M059J (cell line): ENCODE measurements at places on chromosomes 3 and 15.
A peak's percentile ranks its signal among the peaks of the same experiment; 100 is the strongest.

DNA sequence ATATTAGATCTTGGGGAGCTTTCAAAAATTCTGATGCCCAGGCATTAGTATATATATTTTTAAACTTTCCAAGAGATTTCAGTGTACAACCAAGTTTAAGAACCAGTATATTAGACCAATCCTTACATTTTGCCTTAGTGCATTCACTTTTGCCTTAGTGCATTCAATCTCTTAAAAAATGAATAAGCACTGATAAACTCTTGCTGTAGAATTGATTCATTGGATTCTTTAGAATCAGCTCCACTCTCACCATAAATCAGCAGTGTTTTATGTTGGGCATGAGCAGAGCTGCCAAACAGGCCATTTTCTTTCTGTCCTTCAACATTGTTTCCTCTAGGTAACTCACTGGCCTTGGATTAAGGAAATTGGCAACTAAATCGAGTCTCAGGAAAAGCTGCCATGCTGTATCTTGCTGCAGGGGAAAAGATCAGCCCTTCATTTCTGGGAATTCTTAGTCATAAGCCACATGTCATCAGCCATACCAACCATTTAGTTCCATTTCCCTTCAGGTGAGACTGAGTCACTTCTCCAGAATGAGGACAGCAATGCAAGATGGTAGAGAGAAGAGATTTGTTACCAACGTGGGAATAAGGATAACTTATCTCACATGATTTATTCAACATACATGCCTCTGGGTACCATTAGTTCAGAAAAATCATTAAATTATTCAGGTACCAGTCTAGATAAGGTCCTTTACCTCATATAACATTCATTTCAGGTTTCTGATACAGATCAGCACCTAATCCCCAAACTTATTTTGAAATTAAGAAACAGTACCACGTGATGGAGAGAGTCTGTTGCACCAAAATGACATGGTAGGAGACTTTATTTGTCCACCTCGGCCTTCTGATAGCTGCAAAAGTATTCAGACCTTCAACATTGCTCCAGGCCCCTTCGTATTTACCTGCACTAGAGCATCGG is 192.5 kb downstream of the P3H2 start:
- DNase-seq, result peak; percentile 94

DNA sequence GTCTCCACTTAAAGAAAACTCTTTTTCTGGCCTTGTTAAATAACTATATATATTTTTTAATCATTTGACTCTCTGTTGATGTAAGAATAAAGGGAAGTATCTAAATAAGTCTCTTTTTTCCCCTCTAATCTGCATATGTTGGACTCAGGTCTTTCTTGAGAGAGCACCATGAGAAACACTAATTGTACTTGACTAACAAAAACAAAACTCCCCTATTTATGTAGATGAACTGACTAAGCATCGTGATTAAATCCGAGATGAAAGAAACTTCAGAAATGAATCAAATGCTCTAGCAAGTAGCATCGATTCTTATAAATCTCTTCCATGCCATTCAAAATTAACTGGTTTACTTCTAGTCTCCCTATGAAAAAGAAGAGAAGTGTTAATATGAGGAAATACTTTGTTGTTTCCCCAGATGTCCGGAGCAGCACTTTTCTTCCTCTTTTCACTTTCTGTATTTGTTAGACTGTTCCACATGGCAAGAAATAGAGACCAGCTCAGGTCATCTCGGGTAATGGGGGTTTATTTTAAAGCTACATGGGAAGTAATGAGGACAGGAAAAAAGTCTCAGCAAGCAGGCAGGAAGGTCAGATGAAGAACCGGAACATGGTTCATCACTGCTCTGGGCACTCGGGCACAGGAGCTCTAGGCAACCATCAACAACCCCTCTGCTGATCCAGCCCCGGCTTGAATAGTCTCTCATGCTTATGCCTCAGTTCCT is 288.3 kb downstream of the CNTN6 start:
- DNase-seq, result no peak

DNA sequence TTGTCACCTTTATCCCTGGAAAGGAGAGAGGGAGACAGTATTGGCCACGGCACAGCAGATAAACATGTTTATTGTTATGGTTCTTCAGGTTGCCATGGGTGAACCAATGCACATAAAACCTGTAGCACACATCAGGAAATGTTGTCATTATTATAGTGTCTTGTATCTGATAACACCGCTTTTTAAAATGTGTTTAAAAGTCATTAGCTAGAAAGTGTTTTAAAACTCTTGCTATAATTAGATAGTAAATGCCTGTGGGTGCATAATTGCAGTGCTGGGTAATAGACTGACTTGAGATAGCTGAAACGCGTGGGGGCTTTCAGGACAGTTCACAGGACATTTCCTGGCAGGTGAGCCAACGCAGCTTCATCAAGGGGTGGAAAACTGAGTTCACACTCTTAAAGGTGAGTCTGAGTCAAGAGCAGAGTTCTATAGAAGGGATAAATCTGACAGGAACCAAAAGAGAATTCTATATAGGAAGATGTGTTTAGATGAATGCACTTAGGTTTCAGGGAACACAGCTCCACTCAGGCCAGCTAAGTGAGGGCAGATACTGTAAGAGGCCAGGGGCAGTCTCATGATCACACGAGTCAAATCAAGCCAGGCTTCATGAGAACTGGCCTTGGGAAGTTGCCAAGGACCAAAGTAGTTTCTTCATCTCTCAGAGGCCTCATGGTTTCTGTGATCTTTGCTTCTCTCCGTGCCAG is 35.6 kb upstream of the PPP4R2 start:
- DNase-seq, result peak; percentile 17

DNA sequence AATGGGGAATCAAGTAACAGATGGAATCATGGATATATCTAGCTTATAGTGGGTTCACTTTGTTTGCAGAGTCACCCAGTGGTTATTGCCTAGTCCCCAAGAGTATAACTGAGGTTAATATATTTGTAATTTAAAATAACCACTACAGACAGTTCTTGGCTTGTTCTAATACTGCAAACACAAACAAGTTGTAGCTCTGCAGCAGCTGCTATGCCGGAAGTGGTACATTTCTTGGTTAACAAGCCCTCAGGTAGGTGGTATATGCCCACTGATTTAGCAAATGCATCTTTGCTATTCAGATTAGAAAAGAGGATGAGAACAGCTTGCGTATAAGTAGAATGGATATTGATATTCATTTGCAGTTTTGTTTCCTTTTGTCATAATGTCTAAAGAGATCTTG is 984.2 kb downstream of the SQOR start:
- DNase-seq, result no peak

DNA sequence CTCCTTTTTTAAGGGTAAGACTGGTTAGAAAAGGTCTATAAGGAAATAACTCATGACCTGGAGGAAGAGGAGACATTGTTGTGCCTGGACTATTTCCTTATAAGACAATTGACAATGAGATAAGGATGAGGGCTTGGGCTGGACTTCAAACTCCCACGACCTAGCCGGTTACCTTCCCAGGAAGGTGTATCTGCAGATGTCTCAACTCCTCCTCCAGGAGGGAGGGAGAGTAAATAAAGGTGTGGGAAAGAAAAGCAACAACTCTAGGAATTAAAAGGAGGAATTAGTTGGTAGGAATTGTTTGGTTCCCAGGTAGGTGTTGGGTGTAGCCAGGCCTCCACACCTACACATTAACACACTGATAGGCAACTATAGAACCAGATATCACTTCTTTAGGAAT is 97.8 kb upstream of the TBL1XR1 start:
- DNase-seq, result no peak

DNA sequence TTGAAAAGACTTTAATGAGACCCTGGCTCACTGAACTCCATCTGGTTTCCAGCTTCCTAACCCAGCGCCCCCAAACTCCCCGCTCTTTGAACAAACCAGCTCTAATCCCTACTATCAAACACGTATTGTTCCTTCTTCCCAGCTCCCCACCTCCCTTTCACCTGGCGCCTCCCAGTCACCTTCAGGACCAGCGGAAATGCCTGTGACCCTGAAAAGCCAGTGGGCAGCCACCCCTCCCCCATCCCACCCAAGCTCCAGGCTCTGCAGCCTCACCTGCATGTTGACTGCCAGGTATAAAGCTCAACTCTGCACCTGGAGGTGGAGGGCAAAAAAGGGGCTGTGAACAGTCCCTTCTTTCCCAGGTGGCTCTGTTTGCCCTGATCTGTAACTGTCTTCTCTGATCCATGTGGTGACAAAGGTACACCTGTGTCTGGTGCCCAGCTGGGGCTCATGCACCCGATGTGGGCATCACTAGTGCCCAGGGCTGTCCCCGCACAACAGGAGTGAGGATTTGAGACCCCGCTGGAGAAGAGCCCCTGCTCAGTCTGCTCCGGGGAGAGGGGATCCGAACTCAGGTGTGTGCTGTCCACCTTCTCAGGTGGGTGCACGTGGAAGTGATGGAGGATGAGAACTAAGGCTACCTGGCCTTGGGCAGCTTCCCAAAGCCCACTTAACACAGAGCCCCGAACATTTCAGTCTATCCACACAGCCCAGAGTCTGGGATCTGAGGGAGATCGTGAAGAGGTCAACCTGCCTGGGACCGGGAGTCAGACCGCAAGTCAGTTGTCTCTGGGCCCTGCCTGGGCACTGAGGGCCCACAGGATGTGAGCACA is 128.9 kb downstream of the NSMCE3 start:
- no peak for DNase-seq

- DNase-seq, result no peak
Measured at GRCh38 chr3:143237077-143237627, 117.6 kb downstream of the CHST2 start.

DNA sequence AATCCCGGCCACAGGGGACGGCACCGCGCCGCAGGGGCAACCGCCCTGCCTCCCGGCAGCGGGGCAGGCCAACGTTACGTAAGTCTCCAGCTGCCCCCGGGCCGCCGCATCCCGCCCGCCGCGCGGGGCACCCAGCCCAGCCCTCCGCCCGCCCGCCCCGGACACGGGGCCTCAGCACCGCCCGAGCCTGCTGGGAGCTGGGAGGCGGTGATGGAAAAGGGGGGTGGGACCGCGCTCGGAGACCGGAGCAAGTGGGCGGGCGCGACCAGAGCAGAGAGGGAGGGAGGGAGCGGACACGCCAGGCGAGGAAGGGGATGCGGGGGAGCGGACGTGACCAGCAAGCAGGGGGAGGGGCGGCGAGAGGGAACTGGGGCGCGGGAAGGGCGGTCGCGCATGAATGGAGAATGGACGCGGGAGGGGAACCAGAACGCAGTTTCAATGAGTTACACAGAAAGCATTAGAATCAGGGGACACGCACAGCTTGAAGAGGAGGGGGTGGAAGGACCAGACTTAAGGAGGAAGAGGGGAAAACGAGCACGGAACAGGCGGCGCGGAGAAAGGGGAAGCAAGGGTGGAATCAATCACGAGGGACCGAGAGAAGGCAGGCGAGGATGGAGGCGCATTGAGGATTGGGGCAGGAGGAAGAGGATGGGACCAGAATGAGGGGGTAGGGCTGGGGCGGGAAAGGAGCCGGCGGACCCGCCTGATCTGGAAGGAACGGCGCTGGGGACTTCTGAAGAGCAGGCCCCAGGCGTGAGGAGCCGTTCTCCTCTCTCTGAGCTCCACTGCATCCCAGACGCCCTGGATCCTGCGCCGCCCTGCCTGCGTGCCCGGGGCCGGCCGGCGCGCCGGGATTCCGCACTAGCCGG is 559 bp downstream of the PKM start:
- DNase-seq, result peak; percentile 81

DNA sequence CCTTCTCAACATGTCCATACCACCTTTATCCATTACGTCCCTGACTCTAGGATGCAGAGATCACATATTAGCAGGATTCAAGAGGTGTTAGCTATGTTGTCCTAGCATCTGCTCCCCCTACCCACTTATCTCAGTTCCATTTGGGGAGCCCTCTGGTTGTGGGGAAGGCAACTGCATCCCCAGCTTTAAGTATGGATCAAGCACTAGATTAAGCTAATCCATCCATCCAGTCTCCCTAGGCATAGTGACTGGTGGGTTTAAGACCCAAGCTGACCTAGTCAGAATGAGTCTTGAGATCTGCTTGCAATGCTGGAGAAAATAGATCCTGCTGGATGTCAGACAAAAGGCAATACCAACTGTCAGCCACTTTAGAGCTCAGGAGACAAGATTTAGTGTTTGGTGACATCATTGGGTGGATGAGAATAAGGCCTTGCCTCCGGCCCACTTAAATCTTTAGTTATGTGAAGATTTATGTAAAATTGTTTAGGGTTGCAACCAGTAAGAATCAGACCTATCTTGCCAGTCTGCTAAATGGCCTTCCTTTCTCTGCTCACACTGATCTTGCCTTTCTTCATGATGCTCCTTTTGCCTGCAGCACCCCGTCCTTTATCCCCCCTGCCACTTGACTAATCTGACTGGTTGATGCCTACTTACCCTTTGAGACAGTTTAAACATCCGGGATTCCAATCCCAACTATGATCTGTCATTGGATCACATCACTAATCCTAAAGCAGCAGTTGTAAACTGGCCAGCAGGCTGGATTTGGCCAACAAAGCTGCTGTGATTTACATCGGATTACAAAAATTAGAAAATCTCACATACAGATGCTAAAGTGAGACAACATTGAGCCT is 2.1 kb upstream of the ISY1 start:
- peak; percentile 24 for DNase-seq

- DNase-seq, result no peak
Measured at GRCh38 chr15:79901958-79902357, 5.1 kb upstream of the MTHFS start.

DNA sequence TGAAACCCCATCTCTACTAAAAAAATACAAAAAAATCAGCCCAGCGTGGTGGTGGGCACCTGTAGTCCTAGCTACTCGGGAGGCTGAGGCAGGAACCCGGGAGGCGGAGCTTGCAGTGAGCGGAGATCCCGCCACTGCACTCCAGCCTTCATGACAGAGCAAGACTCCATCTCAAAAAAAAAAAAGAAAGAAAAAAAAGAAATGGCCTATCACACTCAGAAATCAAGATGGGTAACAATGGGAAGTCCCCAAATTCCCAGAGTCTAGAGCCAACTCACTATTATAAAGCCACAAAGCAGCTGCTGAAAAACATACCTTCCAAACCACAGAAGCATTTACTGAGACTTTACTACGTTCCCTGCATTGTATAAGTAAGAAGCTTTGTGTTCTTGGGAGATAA is 7.5 kb downstream of the HDGFL3 start:
- DNase-seq, result peak; percentile 74

DNA sequence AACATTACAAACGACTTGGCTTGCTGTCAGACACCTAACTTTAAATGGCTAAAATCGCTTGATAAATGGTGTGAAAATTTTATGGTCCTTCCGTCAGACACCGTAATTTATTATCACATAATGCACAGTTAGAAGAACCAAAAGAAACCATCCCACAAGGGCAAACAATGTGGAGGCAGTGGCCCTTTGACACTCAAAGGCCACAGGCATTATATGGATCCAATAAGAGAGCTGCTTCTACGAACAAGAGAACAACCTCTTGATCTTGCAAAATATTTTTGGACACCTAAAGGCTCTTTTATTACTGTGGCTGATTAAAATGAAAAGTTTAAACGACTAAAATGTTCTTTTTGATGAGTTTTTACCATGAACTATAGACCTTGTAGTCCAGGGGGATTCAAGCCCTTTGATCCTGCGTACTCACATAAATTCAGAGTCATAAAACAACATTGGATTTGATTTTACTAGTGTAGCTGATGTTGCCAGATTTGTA is 202.8 kb downstream of the FMN1 start:
- DNase-seq, result no peak

- DNase-seq, result no peak
Measured at GRCh38 chr3:116038968-116039650, 406.2 kb downstream of the LSAMP start.
